Sigmoid colon (tissue), 7 donors: ENCODE measurements at places on chromosomes 11 and 22. TPM values are rescaled to one million over a fixed set of nuclear protein-coding genes. Genes with fewer than 3 reads are reported as not detected.

DNA sequence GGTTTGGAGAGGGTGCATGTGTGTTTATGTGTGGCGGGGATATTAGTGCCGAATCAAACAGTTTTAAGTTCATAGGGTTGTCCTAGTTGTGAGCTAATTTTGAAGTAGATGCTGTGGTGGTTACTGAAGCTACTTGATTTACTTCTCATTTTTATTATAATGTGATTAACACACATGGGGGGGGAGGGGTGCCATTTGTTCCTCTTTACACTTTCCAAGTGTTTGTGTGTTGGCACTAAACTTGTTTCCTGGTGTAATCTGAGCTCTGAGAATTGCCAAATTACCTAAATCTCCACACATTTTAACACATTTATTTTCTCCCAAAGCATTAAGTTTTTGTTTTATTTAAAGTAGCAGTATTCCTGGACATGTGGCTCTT, 60.1 kb downstream of the ZNRF3 start:
- no peak for DNase-seq

- no peak for DNase-seq
Observed at GRCh38 chr22:39239561-39240423, 5.0 kb downstream of the PDGFB start.

- DNase-seq: no peak
Observed at GRCh38 chr11:84714316-84714780, 912.8 kb downstream of the DLG2 start.

Gene CDC42BPG
- total RNA-seq: 0.16 TPM

Gene BTG4
- not detected for total RNA-seq

DNA sequence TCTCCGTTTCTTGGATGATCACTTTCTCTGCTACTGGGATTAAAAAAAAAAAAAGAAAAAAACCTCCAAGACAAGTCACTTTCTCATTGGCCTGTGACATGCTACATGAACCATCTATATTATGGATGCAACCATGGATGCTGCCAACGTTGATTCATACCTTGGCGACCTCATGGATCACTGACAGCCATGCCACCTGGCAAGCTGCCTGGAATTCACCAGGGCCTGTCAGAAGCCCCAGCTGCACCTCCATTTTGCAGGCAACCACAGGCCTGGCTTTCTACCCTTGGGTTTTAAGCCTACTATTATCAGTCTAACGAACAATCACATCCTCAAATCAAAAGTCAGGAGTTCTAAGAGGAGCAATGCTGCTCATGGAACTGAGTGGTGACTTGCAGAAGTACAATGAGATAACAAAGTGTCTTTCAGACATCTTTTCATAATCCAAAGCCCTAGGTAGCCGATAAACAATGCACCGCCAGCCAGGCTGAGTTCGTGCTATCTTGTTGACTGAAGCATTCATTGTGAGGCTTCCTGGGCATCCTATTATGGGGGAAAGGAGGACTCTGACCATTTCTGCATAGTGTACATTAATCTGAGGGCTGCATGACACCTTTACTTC, 48.0 kb upstream of the CADM1 start:
- no peak for DNase-seq

GRCh38 chr11:9208726-9209501, 56.2 kb downstream of the DENND5A start:
- DNase-seq: no peak

Gene CRYBB3
- total RNA-seq: not detected

Gene CBLIF
- total RNA-seq: not detected

DNA sequence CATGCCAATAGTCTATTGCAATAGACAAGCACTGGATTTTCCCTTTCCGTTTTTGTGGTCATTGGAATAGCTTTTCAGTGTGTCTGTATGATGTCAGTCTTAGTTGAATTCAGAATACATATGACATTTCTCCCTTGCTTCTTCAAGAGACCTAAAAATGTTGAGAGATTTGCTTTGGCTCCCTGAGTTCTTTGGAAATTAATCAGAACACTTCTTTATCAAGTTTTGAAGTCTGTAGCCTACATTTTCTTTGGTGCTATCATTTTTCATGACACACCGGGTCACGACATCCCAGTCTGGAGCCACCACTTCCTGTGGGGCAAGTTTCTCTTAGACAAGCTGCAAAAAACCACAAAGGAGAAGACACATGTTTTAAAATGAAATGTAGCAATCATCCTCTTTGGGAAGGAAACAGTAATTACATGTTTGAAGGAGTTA, 847.1 kb downstream of the OPCML start:
- no peak for DNase-seq

- no peak for DNase-seq
Observed at GRCh38 chr11:107898270-107898669, 30.0 kb upstream of the RAB39A start.

GRCh38 chr11:34637303-34637702, 16.4 kb downstream of the EHF start:
- DNase-seq: no peak

Gene MPZL2
- total RNA-seq: 12.8 TPM

- DNase-seq: peak; percentile 80
Observed at GRCh38 chr11:10454878-10455631, at the start of gene AMPD3. TSS of gene AMPD3 (plus strand) at chr11:10455264. CDS start at chr11:10461520, 6,256 bp downstream.

Gene FAM227A
- 0.66 TPM for total RNA-seq

DNA sequence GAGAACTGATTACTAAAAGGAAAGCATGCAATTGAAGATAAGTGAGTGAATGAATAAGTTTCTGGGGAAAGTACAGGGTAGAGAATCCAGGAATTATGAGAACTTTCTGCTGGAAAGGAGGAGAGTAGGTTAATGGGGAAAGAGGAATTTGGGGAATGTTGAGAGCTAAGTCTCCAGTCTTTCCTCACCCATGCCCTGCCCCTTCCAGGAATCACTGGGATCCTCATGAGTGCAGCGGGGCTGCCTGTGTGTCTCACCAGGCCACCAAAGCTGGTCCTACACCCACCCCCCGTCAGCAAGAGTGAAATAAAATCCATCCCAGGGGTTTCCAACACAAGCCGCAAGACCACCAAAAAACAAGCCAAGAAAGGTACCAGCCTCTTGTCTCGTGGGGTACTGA, 17.0 kb downstream of the DTX4 start:
- no peak for DNase-seq

Gene CHADL
- total RNA-seq: 3.3 TPM

Gene OR52E8
- total RNA-seq: not detected

DNA sequence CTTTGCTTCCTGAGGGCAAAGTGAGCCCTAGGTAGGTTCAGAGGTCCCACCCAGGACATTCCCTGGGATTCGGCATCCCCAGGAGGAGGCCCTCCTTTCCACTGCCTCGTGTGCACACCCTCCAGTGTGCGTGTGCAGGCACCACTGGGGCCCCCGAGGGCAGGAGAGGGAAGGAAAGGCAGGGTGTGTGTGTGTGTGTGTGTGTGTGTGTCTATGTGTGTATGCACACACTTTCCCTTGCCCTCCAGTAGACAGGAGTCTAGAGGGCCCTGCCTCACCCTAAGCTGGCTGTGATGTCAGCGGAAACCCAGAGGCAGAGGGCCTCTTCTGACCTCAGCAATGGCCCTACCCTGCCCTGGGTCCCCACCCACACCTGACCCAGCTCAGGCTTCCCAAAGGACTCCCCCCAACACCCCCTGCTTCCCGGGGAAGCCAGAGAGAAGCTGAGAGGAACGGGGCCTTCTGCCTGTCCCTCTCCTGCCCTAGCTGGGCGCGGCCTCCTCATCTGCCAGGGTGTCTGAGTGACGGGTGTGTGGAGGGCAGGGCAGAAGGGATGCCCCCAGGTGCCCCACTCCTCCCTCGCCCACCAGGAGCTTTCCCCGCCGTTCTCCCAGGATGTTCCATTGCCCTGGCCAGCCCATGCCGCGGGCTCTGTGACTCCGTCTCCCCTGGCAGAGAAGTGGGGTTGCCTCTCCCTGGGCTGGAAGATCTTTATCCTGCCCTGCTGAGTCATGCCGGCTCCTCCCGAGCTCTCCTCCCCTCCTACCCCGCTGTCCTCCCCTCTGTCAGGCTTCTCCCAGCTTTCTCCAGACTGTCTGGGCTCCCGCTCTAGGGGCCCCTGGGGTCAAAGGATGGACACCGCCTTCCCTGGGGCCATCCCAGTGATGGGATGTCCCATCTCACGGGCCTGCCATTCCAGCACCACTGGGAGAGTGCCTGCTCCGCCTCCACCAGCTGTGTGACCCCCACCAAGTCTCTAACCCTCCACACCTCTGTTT, 6.0 kb upstream of the CLCF1 start:
- no peak for DNase-seq

DNA sequence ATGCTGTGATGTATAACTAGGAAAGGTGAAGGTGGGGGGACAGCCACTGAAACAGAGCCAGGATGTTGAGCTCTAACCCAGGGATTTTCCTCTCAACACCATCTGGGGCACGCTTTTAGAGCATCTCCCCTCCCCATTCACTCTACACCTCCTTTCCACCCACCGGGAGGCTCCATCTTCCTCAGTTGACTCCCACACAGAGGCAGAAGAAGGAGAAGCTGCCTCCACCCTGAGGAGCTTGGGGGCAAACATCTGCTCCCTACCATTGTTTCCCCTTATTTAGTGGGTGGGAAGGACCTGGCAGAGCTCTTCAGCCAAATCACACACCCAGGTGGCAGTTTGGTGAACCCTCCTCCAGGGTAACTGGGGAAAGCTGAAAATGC, 50.0 kb upstream of the ADA2 start:
- DNase-seq: no peak

DNA sequence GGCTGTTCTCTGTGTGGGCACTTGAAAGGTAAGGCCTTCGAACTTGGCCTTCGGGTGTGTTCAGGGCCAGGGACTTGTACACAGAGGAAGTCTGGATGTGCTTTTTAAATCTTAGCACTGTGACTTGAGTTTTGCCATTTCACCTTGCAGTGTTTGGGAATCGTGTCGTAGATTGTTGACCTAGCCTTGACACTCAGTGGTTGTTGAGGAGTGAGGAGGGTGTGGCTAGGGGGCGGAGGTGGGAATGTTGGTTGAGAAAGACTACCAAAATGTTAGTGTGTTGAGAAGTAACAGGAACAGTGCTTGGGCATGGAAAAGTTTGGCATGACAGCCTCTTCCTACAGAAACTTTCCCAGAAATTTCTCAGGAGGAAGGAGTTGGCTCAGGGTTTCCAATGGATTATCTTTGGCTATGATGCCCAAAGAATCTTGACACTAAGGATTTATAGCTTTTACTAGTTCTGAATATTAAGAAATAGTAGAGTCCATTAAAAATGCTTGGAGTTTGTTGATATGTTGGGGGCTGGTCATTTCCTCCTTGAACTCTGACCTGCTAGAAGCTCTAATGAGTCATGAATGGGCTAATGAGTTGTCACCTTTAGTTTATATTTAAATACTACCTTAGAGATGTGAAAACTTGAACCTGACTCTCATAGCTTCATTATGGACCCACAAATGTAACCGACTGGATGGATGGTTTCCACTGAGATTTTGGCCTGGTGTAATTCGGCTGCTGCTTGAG, 40.6 kb downstream of the BARX2 start:
- no peak for DNase-seq

Gene DDI1
- not detected for total RNA-seq

Gene ANO9
- total RNA-seq: 0.14 TPM

GRCh38 chr22:44129619-44129976, 51.1 kb upstream of the PARVG start:
- peak; percentile 19 for DNase-seq

DNA sequence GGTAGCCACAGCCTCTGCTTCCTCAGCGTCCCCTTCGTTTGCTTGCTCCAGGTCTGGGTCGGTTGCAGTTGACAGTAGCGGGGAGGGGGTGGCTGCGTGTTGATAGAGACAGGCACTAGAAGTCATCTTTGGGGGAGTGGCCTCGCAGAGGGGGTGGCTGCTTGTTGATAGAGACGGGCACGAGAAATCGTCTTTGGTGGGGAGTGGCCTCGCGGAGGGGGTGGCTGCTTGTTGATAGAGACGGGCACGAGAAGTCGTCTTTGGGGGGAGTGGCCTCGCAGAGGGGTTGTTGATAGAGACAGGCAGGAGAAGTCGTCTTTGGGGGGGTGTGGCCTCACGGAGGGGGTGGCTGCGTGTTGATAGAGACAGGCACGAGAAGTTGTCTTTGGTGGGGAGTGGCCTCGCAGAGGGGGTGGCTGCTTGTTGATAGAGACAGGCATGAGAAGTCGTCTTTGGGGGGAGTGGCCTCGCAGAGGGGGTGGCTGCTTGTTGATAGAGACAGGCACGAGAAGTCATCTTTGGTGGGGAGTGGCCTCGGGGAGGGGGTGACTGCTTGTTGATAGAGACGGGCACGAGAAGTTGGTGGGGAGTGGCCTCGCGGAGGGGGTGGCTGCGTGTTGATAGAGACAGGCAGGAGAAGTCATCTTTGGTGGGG, 328.3 kb downstream of the TBC1D22A start:
- DNase-seq: no peak

GRCh38 chr11:122105044-122105758, 10.8 kb downstream of the BLID start:
- DNase-seq: no peak

DNA sequence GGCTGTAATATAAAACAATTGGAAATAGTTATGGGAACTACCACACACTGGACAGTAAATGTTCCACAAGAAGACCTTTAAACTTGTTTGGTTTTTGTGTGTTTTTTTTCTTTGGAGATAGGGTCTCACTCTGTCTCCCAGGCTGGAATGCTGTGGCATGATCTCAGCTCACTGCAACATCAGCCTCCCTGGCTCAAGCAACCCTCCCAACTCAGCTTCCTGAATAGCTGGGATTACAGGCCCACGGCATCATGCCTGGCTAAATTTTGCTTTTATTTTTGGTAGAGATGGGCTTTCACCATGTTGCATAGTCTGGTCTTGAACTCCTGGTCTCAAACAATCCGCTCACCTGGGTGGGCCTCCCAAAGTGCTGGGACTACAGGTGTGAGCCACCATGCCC, 121.0 kb downstream of the MPPED2 start:
- no peak for DNase-seq

- DNase-seq: no peak
Observed at GRCh38 chr22:35812600-35812999, 94.9 kb downstream of the APOL5 start.

- peak; percentile 80 for DNase-seq
Observed at GRCh38 chr22:49779853-49780697, 47.6 kb downstream of the BRD1 start.

GRCh38 chr22:29199702-29200400, 5.8 kb upstream of the EMID1 start:
- no peak for DNase-seq

Gene DLG2
- 21.0 TPM for total RNA-seq
